Type B pancreatic cell (in vitro differentiated cells): ENCODE measurements at places on chromosomes 4 and X. TPM values are rescaled to one million over a fixed set of nuclear protein-coding genes. Genes with fewer than 3 reads are reported as not detected.

Gene TLL1
- total RNA-seq, result 0.48 and 2.0 TPM in 2 replicates

Gene CENPC
- total RNA-seq, result 12.3 and 24.3 TPM in 2 replicates

Gene SYN1
- 3.7 and 4.2 TPM in 2 replicates for total RNA-seq

Gene SUPT20HL1
- not detected in 2 replicates for total RNA-seq

Gene CDKL5
- 17.0 and 17.9 TPM in 2 replicates for total RNA-seq
